ENCODE measurements at places on chromosomes 5 and 9.

- no peak for DNase-seq
Measured at GRCh38 chr9:76423216-76424177, 29.3 kb upstream of the RFK start.

- DNase-seq, result no peak
Measured at GRCh38 chr9:16119261-16120230, 566.7 kb downstream of the CCDC171 start.

- DNase-seq, result no peak
Measured at GRCh38 chr5:148768806-148769415, 57.5 kb upstream of the ADRB2 start.

DNA sequence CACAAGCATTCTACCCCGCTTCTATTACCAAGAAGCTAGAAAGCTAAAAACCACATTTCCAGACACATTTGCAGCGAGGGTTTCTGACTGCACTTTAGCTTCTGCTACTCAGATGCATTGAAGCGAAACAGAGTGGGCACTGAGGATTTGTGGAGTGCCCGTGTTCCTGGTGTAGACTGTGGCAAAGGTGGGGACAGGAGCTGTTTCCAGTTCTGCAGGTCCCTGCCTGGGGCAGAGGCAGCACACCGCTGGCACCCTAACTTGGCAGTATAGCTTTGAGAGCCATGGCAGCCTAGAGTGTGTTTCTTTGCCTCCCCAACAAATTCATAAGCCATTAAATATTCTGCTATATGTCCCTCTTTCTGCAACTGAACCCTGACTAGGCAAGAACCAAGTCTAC lies 108.6 kb upstream of the SPOCK1 start:
- no peak for DNase-seq

GRCh38 chr5:120657104-120657503 lies 193.0 kb downstream of the PRR16 start:
- DNase-seq, result no peak

DNA sequence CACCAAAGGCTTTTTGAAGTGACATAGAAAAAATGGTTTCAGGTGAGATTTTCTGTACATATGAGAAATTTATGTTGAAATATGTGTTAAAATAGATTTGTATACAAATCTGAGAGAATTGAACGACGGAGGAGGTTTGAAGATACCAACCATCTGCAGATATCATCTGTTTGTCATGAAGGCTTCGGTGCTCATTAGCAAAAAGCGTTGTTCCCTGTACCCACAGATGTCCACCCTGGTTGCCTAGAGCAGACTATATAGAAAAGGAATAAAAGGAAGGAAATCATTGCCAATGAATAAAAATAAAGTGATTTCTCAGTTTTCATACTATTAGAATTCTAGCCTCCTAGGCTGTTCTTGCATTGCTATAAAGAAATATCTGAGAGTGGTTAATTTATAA lies 2262.8 kb upstream of the ACO1 start:
- no peak for DNase-seq

DNA sequence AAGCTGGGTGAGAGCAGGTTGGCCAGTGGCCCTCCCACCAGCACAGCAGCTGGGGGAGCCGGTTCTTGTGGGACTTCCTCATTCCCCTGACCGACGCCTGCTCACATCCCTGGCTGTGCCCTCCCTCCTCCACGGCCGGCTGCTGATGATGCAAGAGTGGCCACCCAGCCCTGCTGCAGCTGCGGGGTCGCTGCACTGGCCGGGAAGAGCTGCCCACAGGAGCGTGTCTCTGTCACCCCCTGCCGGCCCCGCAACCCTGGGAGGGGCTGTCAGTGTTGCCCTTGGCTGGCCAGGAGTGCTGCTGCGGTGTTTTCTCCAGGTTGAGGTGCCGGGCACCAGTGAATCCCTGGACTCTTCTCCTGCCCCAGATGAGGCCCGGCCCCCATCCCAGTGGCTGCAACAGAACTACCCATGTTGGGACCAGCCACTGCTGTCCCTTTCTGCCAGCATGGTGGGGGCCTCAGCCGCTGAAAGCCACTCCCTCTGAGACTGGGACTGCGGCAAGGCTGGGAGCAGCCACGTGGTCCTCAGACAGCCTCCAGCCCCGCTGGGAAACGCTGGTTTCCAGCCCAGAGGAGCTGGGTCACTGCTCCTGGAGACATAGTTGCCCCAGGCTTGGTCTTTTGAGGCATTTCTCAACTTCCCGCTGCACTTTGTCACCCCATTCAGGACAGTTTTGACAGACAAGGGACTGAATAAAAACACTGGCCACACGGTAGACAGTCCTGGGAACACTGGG lies 739 bp downstream of the CARD9 start:
- DNase-seq, result peak; percentile 92

DNA sequence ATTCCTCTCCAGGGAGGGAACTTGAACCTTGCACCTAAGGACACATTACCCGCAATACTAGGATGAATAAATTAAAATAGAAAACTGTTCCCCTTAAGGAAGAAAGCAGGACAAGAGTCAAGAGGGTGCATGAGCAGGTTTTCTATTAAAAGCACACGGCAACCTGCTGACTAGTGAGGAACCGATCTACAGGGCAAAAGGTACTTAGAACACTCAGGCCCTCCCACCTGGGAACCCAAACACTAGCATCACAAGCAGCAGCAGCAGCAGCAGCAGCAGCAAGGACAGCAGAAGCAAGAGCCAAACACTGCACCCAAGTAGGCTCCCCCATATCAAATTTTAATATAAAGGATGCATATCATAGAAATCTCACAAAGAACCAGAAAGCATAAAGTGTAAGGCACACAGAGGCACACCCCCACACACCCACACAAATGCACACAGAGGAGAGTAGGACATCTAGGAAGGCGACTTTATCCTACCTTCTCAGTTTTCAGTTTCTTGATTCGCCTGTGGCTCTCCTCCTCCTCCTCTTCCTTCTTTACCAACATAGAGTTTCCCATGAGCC lies 2.8 kb downstream of the ZNF608 start:
- DNase-seq, result no peak
